ENCODE measurements at places on chromosomes 1 and 21.

DNA sequence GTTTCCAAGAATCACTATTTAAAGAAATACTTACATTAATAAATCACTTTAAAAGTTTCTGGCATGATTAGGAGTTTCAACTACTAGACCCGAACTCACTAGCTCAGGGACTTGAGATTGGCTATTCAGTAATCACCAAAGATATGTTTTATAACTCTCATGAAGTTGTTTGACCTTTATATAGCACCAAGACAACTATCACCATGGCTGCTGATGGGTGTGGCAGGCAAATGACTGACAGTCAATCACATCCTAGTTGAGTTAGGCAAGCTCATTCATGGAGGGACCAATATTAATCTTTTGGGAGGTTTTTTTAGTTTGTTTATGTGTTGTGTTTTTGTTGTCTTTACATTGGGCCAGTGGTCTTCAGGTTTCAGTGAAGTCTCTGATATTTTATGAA lies 376.3 kb upstream of the C1orf87 start:
- no peak for DNase-seq

DNA sequence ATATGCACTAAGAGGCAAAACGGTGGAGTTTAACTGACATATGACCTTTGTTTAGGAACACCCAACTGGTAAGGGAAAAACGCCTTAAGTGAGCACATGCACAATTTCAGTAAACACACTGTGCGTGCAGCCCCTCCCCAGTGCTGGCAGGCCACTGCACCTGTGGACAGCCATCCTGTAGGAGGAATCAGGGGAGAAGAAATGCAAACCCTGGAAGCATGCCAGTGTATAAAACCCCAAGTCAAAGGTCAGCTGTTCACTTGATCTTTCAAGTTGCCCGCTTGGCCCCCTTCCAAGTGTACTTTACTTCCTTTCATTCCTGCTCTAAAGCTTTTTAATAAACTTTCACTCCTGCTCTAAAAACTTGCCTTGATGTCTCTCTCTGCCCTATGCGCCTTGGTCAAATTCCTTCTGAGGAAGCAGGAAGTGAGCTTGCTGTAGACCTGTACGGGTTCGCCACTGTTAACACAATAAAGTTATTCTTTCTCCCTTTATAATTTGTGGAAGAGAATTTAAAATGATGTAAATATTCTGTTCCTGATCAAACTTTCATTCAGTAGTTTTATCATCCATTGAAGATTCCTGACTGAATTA lies 31.8 kb downstream of the USP25 start:
- no peak for DNase-seq

DNA sequence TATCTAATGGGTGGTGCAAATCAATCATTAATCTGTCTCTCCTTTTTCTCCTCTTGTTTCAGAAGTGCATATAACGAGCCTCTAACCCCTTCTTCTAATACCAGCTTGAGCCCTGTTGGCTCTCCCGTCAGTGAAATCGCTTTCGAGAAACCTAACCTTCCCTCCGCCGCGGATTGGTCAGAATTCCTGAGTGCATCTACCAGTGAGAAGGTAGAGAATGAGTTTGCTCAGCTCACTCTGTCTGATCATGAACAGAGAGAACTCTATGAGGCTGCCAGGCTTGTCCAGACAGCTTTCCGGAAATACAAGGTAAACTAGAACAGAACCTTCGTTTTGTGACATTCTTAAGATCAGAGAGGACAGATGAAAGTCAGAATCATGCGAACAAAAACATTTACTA lies 25.3 kb upstream of the VAMP3 start:
- DNase-seq, result peak; percentile 78

DNA sequence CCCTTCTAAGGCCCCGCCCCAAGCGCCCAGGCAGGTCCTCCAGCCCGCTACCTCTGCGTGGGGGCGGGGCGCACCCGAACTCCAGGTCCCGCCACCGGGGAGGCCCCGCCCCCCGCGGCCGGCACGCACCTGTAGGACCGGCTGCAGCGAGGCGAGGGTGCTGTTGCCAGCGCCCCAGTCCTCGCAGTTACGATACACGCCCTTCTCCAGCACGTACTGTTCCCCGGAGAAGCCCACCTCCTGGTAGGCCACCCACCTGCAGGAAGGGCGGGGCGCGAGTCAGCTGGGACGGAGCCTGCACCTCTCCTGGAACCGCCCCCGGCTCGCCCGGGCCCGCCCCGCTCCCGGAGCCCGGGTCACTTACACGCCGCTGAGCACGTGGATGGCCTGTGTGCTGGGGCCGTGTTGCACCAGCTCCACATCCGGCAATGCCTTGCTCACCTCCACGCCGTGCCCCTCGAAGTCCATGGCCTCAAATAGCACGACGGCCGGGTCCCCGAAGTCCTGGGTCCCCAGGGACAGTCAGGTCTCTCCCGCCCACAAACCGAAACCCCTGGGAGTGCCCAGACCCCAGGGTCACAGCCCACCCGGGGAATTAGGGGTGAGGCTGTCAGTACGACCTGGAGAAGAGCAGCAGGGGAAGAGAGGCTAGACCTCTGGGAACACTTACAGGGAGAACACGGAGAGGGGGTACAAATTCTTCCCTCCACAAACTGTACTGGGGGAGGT lies 17.3 kb downstream of the CRYBG2 start:
- peak; percentile 26 for DNase-seq

DNA sequence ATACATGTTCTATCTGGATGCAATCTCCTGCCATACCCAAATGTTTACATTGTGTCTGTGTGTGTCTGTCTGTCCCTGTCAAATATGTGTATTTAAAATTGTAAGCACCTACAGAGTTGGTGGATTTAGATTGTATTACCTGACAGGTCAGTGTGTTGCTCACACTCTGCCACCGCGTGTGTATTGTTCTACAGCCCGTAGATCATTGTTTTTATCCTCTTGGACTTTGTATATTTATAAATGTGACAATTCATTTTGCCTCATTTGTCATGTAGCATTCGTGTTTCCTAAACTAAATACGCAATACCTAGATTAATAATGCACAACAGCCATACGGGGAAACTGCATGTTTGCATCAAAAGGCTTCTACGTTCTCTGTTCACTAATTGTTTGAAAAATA lies 634 bp downstream of the ALG14 start:
- no peak for DNase-seq

GRCh38 chr1:64280001-64280400 lies 76.6 kb downstream of the UBE2U start:
- no peak for DNase-seq

DNA sequence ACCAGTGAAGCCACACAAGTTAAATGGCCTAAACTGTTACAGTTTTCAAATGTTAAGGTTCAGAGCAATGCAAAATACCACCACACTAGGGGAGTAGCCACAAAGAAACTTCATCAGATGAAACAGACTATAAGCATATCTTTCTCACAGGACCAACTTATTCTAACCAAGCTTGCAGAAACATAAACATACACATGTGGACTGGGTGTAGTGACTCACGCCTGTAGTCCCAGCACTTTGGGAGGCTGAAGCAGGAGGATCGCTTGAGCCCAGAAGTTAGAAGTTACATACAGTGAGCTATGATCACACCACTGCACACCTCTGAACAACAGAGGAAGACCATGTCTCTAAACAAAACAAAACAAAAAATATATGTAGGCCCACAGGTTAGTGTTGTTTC lies 17.3 kb downstream of the WDR47 start:
- no peak for DNase-seq

DNA sequence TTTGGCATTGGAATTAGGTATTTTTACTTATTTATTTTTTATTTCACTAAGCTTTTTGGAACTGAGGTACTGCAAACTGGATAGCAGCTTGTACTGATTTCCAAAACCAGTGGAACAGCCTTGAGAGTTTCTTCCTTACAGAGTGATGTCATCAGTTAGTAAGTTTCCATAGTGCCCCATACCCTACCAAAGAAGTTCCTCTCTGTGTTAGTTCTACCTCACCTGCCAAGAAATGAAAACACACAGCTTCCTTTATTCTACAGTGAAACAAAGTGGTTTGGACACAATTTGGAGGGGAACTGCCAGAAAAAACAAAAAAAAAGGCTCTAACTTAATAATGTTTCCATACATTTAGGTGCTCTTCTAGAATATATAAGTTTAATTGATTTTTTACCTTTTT lies 430.9 kb upstream of the ADGRL2 start:
- DNase-seq, result no peak

DNA sequence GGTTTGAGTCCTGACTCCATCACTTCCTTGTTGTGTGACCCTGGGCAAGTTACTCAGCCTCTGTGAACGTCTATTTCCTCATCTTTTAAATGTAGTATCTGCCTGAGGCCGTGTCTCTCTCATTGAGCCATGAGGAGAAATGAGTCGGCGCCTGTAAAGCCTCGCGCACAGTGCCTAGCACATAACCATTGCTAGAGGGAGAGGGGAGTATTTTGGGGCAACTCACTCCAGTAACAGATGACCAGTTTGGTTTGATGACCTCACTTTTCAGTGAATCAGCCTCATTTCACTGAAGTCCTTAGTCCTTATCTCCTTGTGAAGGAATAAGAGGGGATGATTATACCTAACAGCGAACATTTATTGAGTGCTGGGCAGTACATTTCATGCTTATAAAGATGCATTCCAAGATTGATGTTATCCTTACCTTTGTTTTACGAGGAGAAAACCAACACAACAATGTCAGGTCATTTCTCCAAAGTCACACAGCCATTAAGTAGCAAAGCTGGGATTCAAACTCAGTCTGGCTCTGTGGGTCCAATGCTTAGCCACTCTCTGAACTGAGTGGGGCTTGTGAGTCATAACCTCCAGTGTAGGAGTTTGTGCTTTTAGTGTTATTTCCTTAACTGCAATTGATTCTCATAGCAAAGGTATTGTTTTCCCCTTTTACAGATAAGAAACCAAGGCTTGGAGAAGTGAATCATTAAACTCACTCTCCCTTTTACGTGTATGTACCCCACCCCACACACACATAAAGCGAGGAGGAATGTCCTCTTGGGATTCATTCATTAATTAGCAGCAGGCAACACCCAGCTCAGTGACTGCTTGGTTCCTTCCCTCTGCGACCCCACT lies 25.9 kb downstream of the KCNC4 start:
- peak; percentile 85 for DNase-seq

GRCh38 chr1:93744299-93744988 lies 62.8 kb upstream of the BCAR3 start:
- DNase-seq, result no peak

DNA sequence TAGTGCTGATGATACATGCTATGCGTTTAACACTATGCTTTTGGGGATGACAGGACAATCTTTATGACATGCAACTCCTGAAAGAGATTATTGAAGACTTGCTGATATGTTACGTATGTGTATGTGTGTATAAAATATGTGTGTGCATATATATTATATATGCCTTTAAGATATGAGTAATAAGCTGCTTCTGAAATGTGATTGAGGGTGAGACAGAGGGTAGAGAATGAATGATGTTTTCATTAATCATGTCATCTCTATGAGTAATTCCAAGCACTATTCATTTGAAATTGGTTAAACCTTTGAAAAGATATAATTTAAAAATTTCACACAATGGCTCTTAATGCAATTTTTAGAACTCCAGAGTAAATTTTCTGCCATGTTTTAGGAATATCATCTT lies 5.8 kb downstream of the BCL9 start:
- no peak for DNase-seq

DNA sequence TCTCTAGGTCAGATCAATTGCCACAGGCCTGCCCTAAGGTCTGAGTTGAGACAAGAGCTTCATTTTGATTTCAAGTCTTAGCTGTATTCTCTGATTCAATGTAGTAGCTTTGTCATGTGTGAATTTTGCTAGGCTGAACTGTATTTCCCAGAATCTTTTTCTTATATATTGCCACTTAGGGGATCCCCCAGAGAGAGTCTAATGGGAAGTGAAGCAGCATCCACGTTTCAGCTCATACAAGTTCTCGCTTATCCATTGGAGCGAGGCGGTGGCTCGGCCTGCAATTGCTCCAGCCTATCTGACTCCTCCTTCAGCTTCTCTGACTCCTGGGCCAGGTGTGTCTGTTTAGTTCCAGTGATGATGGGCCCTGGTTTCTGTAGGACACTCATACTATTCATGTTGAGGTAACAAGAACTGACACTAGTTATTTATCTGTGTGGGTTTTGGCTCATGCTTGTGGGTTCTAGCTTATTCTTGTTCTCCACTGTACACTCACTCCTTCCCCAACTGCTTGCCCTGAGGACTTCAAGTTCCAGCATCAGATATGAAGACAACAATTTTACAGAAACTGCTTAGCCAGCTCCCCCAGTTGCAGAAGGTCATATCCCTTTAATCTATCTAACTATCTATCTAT lies 48.2 kb downstream of the TBX19 start:
- DNase-seq, result no peak

- DNase-seq, result no peak
Measured at GRCh38 chr1:155052439-155053395, 1.6 kb downstream of the ADAM15 start.

GRCh38 chr1:10704368-10704882 lies 92.0 kb downstream of the CASZ1 start:
- DNase-seq, result no peak

DNA sequence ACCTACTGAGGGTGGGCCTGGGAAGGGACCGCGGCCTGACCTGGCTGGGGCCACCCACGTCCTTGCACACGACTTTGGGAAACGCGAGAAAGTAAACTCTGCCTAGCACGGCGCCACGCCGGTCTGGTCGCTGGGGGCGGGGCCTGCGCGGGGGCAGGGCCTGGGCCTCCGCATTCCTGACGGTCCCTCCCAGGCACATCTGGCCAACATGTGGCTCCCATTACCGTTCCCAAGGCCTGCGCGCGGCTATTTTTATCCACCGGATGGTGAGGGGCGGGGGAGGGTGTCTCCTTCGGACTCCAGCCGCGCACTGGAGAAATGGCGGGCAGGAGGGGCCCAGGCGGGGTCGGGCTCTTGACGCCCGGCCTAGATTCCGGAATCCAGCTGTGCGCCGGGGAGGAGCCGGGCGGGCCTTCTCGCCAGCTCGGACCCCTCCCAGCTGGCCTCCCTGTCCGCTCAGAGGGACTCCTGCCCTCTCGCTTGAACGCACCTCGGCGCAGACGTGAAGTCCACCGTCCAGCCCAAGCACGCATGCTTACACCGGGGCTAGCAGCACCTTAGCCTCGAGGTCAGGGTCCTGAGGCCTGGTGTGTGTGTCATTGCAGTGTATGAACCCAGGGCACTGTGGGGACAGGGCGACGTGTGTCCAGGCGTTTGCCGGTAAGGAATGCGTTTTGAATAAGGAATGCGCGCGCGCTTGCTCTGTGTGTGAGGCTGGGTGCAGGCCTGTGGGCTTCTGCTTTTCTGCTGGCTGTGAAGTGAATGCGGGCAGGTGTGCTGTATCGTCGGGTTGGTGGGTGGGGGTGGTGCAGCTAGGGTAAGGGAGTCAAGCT lies 2.1 kb downstream of the EVA1B start:
- DNase-seq, result no peak

- no peak for DNase-seq
Measured at GRCh38 chr1:10633416-10633815, 158.7 kb downstream of the PEX14 start.
